ENCODE measurements at places on chromosomes 12 and 14.
A peak's percentile ranks its signal among the peaks of the same experiment; 100 is the strongest.

DNA sequence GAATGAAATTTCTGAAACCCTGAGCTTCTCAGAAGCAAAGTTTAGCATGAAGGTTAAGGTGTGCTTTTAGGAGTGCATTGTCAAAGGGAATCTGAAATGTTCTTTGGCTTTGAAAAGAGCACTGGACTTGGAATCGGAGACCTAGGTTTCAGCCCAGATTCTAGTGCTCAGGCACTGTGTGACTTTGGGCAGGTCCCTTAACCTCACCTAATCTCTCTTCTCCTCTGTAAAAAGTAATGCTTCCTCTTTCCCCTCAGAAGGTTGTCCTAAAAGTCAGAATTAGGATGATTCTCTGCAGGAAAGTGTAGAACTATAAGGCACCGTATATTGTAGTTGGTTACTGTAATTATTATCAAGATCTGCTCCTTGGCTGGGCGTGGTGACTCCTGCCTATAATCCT lies 38.0 kb upstream of the ELK3 start:
- no peak for DNase-seq

GRCh38 chr12:12190087-12190809 lies 76.6 kb downstream of the LRP6 start:
- no peak for DNase-seq

- no peak for DNase-seq
Measured at GRCh38 chr12:118328486-118329330, 44.0 kb downstream of the TAOK3 start.

DNA sequence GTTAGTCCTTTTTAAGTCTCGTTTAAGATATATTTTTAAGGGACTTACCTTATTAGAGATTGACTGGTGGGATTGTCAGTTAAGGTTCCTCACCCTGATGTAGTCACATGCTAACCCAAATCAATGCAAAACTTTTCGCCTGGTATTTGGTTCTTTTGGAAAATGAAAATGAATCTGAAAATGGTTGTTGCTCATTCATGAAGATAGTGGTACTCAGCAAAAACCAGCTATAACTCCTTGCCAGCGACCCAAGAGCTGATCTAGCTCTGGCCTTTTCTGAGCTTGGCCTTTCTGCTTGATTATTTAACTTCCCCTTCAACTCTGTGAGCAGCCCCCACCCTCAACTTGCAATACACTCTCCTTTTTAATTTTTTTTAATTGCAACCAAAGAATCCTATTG lies 85.0 kb upstream of the GTF2A1 start:
- DNase-seq = no peak

GRCh38 chr12:7144414-7145120 lies 14.4 kb downstream of the CLSTN3 start:
- no peak for DNase-seq

GRCh38 chr12:127388985-127389384 lies 878.0 kb upstream of the TMEM132C start:
- no peak for DNase-seq

DNA sequence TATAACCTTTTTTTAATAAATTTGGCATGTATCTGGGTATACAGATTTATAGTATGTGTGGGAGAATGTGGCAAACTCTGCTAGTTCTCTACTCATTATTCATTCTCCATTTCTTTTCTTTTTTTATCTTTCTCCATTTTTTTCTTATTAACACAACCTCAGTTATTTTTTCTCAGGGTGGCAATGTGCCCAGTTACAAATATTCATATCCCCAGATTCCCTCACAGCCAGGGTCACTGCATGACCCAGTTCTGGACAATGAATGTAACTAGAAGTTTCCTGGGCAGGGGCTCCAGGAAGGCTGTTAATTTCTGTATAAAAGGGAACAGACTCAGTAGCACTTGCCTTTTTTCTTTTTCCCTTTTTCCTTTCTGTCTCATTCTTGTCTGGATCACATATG lies 95.6 kb downstream of the VCPKMT start:
- no peak for DNase-seq

- DNase-seq = no peak
Measured at GRCh38 chr14:65333943-65334687, 78.4 kb upstream of the FUT8 start.

GRCh38 chr12:76282744-76283143 lies 65.5 kb downstream of the BBS10 start:
- no peak for DNase-seq

GRCh38 chr12:132191715-132192553 lies 47.7 kb downstream of the NOC4L start:
- DNase-seq = no peak

GRCh38 chr12:104999347-104999685 lies 13.2 kb downstream of the NOPCHAP1 start:
- no peak for DNase-seq

DNA sequence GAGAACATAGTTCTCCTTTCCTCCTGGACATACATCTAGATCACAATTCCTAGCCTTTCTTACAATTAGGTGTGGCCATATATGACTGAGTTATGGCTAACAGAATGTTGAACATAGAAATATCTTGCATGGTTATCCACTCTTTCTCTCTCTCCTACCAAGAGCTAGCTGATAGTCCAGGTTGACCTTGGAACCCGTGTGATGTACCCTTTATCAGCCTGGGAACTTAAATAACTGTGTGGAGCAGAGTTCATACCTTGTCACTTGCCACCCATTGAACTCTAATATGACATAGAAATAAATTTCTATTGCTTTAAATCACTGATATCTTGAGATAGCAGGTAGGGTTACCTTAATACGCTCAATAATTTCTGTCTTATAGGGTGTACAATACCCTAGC lies 115.9 kb downstream of the TPH2 start:
- DNase-seq = no peak

GRCh38 chr12:96719660-96720362 lies 187.2 kb upstream of the NEDD1 start:
- no peak for DNase-seq

- DNase-seq = peak; percentile 59
Measured at GRCh38 chr14:106790189-106791036, 1264.0 kb downstream of the TMEM121 start.

DNA sequence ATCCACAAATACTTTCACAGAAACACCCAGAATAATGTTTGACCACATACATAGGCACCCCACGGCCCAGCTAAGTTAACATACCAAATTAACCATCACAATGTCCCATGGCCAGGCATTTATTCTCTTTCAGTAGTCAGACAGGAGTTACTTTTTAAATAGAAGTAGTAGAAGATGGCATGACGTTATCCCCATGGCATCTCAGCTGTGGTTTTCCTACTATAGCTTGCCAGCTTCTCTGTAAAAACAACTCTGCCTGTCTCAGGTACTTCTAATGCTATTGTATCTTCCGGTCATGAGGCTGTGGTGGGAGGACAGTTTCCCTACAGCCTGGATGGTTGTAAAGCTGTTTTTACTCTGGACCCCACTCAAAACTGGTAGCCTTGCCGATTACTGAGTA lies 19.3 kb downstream of the CTSG start:
- DNase-seq = no peak

DNA sequence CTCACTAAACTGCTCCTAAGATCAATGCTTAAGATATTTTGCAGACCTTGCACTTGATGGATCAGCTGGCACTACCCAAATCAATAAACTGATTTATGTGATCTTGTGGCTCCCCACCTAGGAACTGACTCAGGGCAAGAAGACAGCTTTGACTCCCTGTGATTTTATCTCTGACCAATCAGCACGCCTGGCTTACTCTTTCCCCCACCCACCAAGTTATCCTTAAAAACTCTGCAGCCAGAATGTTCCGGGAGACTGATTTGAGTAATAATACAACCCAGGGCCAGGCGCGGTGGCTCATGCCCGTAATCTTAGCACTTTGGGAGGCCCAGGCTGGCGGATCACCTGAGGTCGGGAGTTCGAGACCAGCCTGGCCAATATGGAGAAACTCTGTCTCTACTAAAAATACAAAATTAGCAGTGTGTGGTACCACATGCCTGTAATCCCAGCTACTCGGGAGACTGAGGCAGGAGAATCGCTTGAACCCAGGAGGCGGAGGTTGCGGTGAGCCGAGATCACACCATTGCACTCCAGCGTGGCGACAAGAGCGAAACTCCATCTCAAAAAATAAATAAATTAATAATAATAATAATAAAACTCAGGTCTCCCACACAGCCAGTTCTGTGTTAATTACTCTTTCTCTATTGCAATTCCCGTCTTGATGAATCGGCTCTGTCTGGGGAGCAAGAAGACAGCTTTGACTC lies 12.0 kb downstream of the MORN3 start:
- no peak for DNase-seq

DNA sequence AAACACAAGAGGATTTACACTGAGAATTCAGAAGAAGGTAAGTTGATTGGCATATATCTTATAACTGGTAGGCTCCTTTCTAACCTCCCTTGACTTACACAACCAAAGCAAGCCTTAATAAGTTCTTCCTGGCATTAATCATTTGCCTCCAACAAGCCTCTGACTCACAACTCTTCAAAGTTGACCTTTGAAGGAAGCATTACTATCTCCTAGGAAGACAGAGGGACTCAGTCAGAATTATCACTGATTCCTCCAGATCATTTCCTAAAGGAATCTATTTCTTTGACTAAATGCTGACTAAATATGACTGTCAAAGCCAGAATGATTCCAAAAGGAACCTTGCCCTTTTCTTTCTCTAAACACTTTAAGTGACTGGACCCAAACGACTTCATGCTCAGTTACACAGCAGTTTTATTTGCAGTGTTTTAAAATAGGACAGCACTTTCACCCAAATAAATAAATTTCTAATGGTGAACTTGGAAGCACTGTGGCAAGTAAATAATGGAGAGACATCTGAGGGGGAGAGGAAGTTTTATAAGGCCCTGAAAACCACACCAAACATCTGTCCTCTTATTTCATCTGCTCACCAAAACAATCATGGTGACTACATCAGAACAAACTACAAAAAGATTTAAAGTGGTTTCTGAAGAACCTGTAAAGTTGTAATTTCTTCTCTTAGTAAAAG lies 128.2 kb downstream of the KLHL28 start:
- DNase-seq = no peak

DNA sequence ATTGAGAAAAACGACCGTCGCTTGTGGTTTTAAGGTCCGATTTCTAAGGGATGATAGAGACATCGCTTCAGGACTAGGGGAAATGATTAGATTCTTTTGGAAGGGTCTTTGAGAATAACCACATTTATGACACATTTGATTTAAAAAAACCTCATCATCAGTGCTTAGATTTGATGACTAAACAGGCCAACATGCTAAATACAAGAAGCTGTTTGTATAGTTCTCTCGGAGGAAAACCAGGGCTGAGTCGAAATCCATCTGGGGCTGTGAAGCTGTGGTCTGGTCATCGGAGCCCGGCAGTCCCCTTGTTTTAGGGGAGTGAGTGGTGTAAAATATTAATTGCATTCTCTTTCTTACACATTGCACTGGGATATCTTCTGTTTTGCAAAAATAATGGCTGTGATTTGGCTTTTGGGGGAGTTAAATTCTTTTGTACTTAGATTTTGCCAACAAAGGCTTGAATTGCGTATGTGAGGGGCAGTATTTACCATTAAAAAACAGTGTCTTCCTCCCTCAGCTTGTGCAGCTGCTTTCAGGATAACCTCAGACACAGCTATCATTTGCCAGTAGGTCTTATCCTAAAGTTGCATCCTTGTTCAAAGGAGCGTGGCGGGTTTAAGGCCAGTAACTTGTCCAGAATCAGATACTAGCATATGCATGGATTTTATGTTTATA lies 550 bp downstream of the GNG2 start:
- no peak for DNase-seq

GRCh38 chr12:77742631-77743030 lies 88.1 kb upstream of the NAV3 start:
- no peak for DNase-seq

GRCh38 chr14:36479344-36479743 lies 40.7 kb downstream of the NKX2-1 start:
- DNase-seq = no peak
